ENCODE measurements at places on chromosomes 12 and 14.

- DNase-seq = no peak
Measured at GRCh38 chr12:120738252-120739030, 12.8 kb downstream of the ACADS start.

- no peak for DNase-seq
Measured at GRCh38 chr12:48525332-48525731, at the start of gene OR8S1. TSS of gene OR8S1 (plus strand) at chr12:48525632. CDS start at chr12:48525632, 0 bp downstream.

DNA sequence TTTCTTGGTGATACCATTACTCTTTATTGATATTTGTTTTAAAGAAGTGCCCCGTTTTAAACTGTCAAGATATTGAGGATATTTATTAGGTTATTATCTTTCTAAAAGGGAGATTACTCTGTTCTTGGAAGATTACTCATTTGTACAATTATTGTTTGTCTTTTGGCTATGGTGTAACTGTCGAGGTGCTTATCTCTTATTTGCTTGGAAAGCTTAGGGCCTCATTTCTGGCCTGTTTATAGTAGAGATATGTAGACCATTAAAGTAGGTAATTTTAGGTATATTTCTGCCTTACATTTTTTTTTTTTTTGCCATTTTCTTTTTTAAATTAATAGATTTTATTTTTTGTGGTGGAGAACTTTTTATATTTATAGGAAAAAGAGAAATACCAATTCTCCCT, 74.2 kb downstream of the KTN1 start:
- no peak for DNase-seq

DNA sequence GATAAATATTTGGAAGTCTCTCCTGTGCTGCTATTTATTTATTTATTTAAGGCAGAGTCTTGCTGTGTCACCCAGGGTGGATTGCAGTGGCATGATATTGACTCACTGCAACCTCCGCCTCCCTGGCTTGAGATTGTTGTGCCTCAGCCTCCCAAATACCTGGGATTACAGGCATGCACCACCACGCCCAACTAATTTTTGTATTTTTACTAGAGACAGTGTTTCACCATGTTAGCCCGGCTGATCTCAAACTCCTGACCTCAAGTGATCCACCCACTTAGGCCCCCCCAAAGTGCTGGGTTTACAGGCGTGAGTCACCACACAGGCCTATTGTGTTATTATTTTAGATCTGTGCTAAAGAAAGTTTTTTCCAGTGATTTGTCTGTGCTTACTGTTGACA, 225.2 kb downstream of the CCER1 start:
- DNase-seq = peak; percentile 50

- no peak for DNase-seq
Measured at GRCh38 chr14:65594153-65594881, 181.8 kb downstream of the FUT8 start.

DNA sequence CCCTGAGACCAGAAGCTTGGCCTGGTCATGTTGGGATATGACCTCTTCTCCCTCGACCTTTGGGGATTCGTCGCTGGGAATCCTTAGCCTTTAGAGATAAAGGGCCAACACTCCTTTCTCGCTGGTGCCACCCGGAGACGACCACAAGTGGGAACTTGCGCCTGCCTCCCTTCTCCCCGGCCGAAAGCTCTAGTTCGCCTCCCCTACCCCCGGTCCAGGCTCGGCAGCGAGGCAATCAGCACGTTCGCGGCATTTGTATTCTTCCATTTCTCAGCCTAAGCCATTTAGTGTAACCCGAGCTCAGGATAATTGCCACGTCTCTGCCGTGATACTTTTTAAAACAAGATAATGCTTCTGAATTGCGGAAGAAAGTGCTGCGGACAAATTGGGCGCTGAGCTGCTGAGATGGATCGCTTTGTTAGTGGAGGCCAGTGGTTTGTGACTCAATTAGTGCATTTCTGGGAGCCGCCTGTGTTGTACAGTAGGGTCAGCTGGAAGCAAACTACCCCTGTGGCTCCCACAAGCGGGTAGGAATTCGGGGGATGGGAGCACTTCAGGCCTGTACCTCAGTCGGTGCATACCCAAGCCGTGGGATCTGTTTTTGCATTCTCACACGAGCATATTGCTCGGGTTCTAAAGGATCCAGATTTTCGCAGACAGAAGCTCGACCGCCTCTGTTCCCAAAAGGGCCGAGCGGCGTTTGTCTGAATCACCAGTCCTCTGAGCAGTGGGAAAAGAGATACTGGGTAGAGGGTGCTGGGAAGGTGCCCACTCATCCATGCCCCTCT, 6.8 kb upstream of the SIX1 start:
- no peak for DNase-seq

GRCh38 chr14:38758661-38759060, 344.4 kb downstream of the SEC23A start:
- no peak for DNase-seq

GRCh38 chr12:55058776-55059175, 39.0 kb downstream of the NEUROD4 start:
- DNase-seq = no peak

GRCh38 chr12:99056186-99056585, 411.1 kb downstream of the APAF1 start:
- no peak for DNase-seq

Measured in fibroblast of mammary gland (primary cell).